Putamen (tissue), 1 donor: ENCODE measurements at places on chromosomes 5 and 9.

GRCh38 chr9:100641166-100641565 is 63.3 kb downstream of the CAVIN4 start:
- no peak for DNase-seq

GRCh38 chr5:30802961-30803705 is 390.4 kb upstream of the CDH6 start:
- no peak for DNase-seq

DNA sequence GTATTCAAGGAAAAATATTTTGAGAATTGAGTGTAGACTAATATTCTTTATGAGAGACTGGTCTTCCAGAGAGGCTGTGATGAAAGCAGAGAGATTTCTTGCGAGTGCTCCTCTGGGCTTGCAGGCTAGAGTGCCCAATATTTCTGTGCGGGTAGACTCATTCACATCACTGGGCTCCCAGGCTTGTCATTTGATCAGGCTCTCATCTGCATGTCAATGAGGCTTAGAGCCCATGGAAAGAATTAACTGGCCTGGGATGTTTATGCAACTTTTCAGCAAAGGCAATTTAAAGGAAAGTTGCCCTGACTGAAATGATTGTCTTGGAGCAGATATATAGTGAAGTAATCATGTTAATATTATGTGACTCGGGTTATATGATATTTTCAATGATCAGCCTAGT is 42.3 kb downstream of the SNCAIP start:
- DNase-seq, result peak; percentile 44

- DNase-seq, result no peak
These were observed 17.3 kb downstream of the NAIF1 start for GRCh38 chr9:128049843-128050242.

- DNase-seq, result peak; percentile 27
These were observed at the start of gene CCDC69 for GRCh38 chr5:151223447-151224264. TSS of gene CCDC69 (minus strand) at chr5:151224092. CDS start at chr5:151223970, 122 bp downstream.
